ENCODE measurements at places on chromosomes 6 and 20.
A peak's percentile ranks its signal among the peaks of the same experiment; 100 is the strongest.

DNA sequence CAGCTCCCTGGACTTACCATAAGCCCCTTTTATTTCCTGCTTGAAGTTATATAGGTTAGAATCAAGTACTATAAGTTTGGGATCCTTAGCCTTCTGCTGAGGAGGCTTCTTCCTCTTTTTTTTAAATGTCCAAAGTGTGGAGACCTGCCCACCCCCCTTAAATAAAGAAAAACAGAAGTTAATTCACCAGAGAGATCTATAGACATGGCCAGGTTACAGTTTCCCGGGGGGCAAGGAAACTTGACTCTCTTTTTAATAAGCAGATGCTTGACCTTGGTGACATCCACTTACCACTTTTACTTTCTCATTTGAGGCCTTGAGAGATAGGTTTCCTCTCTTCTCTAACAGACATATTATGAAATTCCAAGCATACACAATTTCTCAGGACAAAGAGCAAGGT, 88.3 kb downstream of the BMP2 start:
- DNase-seq = no peak

DNA sequence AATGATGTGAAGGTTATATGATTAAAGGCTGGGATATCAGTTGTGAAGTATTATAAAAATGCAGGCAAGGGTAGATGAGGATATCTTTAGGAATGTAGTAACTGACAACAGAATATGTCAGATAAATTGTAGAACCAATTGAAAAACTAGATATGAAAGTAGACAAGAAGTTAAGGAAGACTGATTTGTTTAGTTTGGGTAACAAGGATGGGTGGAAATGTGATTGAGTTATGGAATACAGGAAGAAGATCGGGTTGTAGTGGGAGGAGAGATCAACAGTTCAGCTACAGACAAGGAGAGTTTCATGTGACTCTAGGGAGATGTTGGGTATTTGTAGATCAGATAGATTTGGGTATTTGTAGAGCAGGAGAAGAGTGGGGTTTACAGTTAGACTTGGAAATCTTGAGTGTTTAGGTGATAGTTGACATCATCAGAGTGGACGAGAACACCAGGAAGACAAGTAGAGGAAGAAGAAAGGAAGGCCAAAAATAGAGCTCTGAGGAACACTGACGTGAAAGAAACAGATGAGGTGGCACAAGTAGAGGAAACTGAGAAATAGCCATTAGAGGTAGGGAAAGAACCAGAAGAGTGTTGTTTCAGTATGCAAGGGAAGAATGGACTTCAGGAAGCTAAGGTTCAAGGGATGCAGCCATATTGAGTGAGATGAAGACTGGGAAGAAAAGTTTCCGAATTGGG, 12.1 kb upstream of the TSPYL1 start:
- DNase-seq = no peak

- no peak for DNase-seq
Measured at GRCh38 chr6:118952683-118953082, 17.7 kb upstream of the MCM9 start.

DNA sequence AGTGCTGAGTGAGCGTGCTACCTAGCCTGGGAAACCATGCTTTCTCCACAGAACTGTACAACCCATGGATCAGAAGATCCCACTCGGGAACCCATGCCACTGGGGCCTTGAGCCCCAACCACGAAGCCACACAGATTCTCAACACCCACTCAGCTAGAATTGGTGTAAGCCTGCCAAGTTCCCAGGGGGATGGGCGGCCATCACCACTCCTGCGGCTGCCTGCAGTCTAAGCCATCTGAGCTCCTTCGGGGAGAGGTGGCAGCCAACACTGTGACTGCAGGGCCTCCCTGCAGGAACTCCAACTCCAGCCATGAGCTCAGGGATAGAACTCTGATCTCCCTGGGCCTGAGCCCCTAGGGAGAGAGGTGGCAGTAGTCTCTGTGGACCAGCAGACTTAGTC, 33.6 kb upstream of the SENP6 start:
- DNase-seq = no peak

DNA sequence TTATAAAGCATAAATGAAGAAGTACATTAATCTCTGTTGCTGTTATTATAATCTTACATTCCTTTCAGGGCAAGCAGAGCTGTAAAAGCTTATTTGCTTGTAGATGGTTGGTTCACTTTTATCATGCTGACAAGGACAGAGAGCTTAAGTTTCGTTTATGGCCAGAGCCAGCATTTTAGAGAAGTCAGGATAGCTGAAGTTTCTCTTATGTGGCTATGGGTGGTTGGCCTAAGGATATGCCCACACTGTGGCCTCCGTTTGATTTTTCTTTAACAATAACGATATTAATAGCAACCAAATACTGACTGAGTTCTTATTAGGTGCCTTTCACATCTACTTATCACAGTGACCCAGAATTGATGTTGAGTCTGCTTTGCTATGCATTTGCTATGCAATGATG, 78.5 kb downstream of the FARS2 start:
- DNase-seq = no peak

DNA sequence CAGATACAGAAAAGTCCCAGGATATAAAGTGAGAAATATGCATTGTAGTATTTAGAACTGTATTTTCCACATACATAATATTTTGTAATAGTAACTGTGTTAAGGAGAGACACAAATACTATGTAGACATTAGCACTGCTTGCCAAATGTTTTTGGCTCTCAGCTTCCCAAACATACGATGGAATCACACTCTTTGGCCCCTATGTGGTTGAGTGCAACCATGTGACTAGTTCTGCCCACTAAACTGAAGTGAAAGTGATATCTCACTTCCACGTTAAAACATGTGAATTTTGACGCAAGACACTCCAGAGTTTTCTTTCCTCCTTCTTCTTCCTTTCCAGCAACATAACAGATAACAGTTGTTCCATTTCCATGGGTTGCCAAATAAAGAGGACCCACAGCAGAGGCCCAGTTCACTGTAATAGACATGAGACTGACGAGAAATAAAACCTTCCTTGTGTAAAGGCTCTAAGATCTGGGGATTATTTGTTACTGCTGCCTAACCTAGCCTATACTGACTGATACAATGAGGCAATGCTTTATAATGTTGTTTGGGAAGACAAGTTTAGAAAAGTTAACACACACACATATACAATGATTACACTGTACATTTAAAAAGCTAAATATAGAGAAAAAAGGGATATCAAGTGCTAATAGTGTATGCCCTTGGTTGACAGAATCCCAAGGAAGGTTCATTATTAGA, 97.2 kb downstream of the PTPRT start:
- no peak for DNase-seq

GRCh38 chr20:32483351-32484224, 101.5 kb downstream of the NOL4L start:
- DNase-seq = peak; percentile 48

DNA sequence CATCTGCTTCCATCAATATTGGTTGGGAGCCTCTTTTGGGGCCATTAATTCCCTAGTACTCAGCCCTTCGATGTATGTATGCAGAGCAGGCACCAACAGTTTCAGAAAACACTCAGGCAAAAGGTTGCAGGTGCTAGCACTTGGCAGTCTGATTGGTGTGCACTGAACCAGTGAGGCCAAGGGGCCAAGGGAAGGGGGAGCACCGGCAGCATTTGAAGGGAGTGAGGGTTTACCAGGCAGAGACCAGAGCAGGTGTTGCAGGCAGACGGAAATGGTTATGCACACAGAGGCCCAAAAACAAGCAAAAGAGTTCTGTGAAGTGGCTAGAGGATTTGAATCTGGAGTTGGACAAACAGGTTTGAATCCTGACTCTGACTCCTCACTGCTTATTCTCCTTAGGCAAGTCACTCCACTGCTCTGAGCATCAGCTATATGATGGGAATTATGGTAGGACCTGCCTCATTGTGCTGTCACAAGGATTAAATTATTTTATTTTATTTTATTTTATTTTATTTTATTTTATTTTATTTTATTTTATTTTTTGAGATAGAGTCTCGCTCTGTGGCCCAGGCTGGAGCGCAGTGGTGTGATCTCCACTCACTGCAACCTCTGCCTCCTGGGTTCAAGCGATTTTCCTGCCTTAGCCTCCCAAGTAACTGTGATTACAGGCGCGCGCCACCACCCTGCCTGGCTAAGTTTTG, 58.1 kb upstream of the SHLD1 start:
- no peak for DNase-seq

- DNase-seq = no peak
Measured at GRCh38 chr6:43948527-43949485, 178.4 kb downstream of the MRPL14 start.

GRCh38 chr6:51028276-51028675, 209.6 kb downstream of the TFAP2B start:
- DNase-seq = no peak

- no peak for DNase-seq
Measured at GRCh38 chr20:325889-326644, 715 bp downstream of the SOX12 start.

DNA sequence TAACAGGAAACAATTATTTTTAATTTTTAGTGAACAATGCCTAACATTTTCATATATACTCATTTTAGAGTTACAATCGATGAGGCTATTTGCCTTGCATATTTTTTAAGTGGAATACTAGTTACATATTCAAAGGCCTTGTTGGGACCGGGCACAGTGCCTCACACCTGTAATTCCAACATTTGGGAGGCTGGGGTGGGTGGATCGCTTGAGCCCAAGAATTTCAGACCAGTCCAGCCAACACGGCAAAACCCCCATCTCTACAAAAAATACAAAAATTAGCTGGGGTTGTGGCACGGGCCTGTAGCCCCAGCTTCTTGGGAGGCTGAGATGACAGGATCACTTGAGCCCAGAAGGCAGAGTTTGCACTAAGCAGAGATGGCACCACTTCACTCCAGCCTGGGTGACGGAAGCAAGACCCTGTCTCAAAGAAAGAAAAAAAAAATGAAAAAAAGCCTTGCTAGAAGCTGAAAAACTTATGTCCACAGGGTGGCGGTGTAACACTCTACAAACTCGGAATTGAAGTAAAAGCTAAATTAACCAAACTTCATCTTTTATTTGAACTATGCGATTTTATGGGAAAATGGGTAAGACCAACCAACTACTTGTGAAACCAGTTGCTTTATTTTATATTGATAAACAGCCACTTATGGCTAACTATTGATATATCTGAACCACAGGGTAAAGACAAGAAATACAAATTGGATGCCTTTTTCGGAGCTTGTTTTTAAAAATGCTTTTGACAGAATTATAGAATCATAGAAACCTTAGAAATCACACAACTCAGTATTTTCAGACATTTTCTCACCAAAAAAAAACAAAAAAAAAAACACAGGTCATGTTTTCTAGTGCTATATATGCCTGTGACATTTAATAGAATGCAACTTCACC, 24.1 kb upstream of the ROS1 start:
- DNase-seq = no peak

DNA sequence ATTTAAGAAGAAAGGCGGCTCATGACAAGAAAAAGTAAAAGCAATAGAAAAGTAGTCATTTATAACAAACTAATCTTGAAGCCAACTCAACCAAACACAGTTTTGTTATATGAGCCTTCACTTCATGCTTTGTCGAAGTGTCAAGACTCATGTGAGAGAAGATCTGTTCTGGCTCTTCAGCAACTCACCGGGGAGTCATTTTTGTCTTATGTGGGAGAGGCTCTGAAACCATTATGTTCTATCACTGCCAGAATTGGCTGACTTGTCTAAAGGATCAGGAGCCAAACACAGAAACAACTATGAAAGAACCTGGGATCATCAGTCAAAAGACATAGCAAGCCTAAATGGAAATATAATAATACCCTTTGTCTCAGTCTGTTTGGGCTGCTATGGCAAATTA, 105.2 kb downstream of the CDK19 start:
- DNase-seq = no peak

GRCh38 chr6:16760516-16761470, at the start of gene ATXN1:
Gene ATXN1, minus strand, starts transcription at chr6:16761460.
- no peak for DNase-seq

DNA sequence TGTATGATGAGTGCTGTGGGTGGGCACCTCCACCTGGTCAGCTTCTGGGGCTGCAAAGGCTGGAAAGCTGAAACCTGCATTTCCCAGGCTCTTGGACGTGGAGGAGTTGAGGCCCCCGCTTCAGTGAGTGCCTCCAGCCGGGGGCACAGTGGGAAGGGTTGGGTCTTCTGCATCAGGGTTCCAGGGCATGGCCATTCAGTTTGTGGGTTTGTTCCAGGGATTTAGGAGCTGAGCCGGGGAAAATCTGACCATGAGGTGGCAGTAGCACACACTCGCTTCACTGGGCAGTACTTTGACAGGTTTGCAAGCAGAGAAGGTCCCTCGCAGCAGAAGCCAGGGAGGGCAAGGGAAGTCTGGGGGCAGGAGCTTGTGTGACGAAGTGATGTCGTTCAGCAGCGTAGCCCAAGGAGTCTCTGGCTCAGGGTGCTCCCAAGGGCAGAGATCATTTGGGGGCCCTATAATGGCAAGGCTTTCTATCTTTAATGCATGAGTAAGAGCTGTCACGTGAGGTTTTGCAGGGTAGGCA, 69.5 kb upstream of the SULF2 start:
- no peak for DNase-seq

DNA sequence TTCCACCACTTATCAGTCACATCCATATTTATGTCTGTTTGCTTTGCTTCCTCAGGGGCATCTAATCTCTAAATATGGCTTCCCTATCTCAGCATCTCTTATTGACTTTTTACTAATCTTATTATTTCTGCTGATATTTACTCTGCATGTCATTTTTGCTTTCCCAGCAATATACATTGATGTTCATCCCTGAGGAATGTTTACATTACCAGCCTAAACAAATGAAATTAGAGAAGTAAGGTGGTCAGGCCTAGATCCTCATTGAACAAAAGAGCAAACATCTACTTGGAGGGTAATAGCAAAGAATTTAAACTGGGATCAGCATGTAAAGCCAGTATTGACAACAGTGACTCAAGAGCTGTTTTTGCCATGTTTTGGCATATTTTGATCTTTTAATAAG, 546.4 kb downstream of the MMUT start:
- no peak for DNase-seq

DNA sequence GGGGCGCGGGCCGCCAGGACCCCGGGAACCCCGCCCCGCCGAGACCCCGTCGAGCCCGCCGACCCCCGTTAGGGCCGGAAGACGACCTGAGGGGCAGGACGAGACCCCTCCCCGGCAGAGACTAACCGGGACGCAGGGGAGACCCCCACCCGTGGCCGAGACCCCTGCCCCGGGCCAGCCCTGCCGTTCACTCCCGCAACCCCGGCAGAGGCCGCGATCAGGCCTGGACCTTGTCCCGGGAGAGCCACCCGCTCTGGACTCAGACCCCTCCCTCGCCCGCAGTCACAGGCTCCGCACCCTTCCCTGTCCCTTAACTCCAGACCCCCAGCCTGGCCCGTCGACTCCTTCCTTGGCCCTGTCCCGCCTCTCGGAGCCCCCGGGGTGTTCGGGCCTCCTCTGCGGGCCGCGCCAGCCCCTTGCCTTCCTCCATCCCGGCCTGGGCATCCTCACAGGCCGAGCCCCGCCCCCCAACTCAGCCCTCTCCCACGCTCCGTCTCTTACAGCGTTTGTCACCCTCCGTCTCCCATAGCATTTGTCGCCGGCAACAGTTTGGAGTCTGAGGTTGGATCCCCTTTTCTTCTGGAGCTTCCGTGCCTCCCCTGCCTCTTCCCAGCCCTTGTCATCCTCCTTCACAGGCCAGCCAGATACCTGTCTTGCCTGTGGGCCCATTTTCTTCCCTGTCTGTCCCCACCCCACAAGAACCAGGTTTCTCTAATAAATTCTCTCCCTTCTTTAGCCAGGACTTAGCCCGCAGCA, 569 bp downstream of the TCEA2 start:
- no peak for DNase-seq

Data from stimulated activated CD4-positive, alpha-beta T cell treated with anti-CD3 and anti-CD28 coated beads, TNF-alpha, amount 100 ng/mL, for 4 hours (primary cell).